Left ventricle myocardium inferior (tissue), 1 donor: ENCODE measurements at places on chromosomes 13 and 19. TPM values are rescaled to one million over a fixed set of nuclear protein-coding genes. Genes with fewer than 3 reads are reported as not detected.

The GADD45B gene
- total RNA-seq, result 34.3 TPM

DNA sequence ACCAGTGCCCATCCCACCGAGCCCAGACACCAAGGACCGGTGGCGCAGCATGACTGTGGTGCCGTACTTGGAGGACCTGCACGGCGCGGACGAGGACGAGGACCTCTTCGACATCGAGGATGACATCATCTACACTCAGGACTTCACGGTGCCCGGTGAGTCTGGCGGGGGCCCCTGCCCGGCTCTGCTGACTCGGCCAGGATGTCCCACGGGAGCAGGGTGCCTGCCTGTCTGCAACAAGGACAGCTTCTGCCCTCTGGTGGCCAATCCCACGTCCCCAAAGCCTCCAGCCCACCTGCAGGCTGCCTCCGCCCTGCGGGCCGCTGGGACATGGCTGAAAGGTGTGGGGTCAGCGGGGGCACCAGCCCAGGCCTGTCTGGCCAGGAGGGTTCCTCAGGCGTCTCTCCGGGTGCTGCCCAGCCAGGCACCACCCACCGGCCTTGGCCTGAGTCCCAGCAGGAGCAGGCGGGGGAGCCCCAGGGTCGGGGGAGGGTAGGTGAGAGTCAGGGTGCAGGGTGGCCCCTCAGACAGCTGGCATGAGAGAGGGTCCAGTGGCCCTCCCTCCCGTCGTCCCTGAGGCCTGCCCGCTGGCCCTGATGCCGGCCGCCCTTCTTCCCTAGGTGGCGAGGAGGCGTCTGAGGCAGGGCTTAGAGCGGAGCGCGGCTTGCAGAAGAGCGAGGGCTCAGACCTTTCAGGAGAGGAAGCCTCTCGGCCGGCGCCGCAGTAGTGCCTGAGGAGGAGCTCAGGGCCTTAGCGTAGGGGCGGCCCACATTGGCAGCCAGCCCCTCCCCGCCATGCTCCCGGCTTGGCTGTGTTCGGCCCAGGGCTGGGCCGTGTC lies 14.6 kb downstream of the CBARP start:
- no peak for DNase-seq

The GTF3A gene
- total RNA-seq, result 176 TPM

- DNase-seq, result no peak
Observed at GRCh38 chr13:75455962-75456361, 26.0 kb downstream of the TBC1D4 start.

The ZNF556 gene
- not detected for total RNA-seq

GRCh38 chr13:28204690-28205443 lies 66.5 kb downstream of the PAN3 start:
- no peak for DNase-seq

The ERICH6B gene
- total RNA-seq, result not detected

- no peak for DNase-seq
Observed at GRCh38 chr19:41804336-41804735, 7.9 kb downstream of the CEACAM3 start.

The KLF16 gene
- total RNA-seq, result 6.4 TPM

DNA sequence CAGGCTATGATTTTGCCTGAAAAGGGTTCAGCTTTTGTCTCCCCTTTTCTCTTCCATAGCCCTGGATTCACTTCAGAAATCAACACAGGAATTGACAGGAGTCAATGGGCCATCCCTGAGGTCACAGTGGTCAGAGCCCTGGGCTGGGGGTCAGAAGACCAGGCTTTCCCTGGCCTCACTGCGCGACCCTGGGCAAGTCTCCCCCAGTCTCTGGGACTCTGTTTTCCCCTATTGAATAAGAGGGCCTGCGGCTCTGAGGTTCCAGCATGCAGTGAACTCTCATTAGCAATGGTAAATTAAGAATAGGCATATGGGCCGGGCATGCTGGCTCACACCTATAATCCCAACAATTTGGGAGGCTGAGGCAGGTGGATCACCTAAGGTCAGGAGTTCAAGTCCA lies 30.7 kb upstream of the VSTM2B start:
- DNase-seq, result no peak

DNA sequence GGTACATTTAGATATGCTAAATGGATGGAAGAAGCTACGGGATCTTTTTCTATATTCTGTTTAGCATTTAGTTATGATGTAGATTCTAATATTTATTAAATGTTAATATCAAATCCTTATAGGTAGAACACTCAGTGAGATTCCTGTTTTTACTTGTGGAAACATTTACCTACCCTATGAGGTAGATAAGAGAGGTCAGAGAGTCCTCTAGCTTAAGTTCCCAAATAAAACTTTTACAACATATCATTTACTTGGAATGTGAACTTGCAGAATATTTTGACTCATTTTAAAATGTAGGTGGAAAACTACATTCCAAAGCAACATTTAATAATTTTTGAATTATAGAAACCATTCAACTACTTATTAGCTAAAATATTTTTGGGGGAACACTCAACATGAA lies 63.7 kb downstream of the UBL3 start:
- no peak for DNase-seq

The RAD23A gene
- 150 TPM for total RNA-seq

DNA sequence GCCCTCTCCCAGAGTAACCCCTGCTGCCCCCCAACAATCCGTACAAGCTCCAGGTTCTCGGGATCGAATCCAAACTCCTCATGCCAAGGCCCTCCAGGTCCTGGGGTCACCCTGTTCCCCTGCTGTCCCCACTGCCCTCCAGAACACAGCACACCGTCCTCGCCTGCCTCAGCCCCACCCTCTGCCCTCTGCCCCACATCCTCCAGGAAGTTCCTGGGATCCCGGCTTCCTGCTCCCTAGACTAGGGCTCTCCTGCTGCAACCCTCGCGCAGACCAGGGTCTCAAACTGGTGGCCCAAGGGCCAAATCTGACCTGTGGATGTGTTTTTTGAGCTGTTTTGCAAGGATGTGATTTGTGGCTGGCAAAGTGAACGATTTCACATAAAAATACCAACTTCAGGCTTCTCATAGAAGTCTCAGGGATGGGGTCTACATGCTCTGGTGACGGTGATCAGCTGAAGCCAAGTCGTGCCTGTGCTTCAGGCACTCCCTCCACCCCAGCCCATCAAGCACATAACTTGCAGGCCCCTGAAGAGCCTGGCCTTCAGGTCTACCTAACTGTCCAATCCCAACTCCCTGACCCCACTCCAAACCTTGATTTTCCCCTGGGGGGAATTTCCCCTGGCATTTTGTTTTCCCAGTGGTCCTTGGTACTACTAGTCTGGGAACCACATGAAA lies 1.8 kb downstream of the RABAC1 start:
- no peak for DNase-seq
